ENCODE measurements at places on chromosomes 5 and 9.

- DNase-seq = no peak
These were observed 410 bp downstream of the GLIPR2 start for GRCh38 chr9:36136894-36137391.

GRCh38 chr9:117875886-117876285 is 171.7 kb downstream of the TLR4 start:
- no peak for DNase-seq

DNA sequence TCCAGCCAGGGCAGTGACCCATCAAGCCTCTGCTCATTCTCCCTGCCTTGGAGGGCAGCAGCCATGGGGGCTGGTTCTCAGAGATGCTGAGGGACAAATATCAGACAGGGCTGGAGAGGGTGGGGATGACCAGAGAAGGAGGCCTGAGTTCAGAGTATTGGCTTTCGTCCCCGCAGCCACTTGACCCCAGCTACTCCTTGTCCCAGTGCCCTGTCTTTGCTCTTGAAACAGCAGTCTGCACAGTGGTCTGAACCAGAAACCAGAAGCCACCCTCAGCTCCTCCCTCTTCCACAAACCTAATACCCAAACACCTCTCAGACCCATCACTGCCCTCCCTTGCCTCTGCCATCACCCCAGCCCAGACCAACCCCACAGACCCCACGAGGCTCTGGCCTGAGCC is 36.3 kb upstream of the SMIM23 start:
- no peak for DNase-seq

- no peak for DNase-seq
These were observed 287.4 kb upstream of the ARRDC3 start for GRCh38 chr5:91670563-91670962.

GRCh38 chr5:17852111-17852510 is 217.9 kb downstream of the TAF11L14 start:
- DNase-seq = no peak

GRCh38 chr9:131667576-131667975 is 72.3 kb downstream of the RAPGEF1 start:
- DNase-seq = no peak

- DNase-seq = no peak
These were observed 52.9 kb downstream of the COMMD10 start for GRCh38 chr5:116137544-116138378.

Data from posterior cingulate gyrus (tissue), 11 donors.